ENCODE measurements at places on chromosomes 2 and 18. TPM values are rescaled to one million over a fixed set of nuclear protein-coding genes. Genes with fewer than 3 reads are reported as not detected.

- DNase-seq: no peak
Observed at GRCh38 chr2:218727502-218728165, 17.0 kb downstream of the TTLL4 start.

Gene AKAIN1
- not detected for total RNA-seq

Gene ATP6V1B1
- not detected for total RNA-seq

GRCh38 chr2:1991126-1991525 is 246.8 kb upstream of the PXDN start:
- no peak for DNase-seq

Gene UGT1A9
- not detected for total RNA-seq

Gene ACKR3
- 1.3 TPM for total RNA-seq

DNA sequence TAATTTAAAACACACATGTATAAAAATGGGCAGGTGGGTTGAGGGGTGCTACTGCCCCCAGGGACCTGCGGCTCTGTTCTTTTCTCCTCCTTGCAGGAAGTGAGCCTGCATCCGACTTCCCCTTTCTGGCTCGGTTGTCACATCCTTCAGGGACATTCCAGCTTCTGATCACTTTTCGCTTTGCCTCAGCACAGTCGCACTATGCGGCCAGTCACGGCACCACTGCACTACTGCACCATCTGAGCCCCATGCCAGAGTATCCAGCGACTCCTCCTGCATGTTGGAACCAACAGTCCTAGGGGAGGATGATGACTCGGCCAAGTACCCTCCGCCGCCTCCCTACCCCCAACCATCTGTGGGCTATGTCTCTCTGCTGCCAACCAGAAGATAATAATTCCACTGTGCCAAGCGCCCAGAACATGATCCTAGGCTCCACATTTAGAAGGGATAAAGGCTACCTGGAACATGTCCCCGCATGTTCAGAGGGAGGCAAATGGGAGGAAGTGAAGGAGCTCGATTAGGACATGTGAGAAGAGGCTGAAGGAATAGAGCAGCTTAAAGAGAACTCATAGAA is 17.6 kb downstream of the CDC42EP3 start:
- peak; percentile 13 for DNase-seq

- DNase-seq: peak; percentile 69
Observed at GRCh38 chr2:233413559-233414272, 59.4 kb downstream of the DGKD start.

DNA sequence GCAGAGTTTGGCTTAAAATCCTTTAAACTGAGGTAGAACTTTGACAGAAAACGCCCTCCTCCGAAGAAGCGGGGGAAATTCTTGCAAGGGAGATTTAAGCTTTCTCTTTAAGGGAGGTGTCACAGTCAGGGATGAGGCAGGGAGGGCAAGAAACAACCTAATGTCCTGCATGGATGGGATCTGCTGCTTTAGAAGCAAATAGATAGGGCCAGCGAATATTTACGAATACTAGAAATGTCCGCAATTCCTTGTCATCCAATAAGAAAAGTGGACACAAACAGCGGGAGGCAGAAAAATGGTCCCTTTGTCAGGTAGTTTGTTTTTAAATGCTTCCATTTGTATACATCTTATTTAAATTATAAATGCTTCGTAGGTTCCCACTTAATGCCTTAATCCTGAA is 12.0 kb downstream of the MEIS1 start:
- no peak for DNase-seq

DNA sequence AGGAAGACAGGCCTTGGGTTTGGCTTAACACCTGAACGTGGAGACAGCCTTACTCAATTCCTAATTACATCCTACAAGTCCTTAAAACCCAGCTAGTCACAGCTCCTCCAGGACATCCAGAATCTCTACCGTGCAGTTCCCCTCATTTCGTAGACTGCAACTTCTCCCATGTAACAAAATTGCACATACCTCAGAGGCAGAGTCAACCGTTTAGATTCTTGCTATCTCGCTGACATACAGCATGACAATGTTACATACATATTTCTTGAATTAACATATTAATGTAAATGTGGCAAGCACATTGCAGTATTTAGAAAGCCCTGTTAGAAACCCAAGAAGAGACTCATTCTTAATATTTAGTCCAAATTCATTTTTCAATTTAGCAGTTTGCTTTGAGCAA is 358.7 kb downstream of the SETBP1 start:
- no peak for DNase-seq

- no peak for DNase-seq
Observed at GRCh38 chr2:219856602-219857001, 229.2 kb downstream of the SLC4A3 start.

Gene SLC5A7
- not detected for total RNA-seq

- no peak for DNase-seq
Observed at GRCh38 chr2:51528156-51528555, 496.2 kb upstream of the NRXN1 start.

DNA sequence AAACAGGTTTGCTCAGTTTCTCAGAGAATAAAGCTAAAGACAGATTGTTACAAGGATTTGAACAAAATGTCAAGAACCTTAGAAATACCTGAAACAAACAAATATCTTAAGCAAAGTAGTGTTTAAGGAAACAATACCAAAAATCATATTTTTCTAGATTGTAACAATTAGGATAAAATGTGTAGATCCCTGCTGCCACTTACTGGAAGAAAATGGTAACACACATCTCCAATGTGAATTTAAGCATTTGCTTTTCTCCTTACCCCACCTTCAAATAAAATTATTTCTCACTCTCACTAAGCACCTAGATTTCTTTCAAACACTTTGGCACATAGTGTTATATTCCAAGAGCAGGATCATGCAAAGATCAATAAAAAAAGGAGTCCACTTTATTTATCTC is 34.9 kb downstream of the SUCLG1 start:
- DNase-seq: no peak

DNA sequence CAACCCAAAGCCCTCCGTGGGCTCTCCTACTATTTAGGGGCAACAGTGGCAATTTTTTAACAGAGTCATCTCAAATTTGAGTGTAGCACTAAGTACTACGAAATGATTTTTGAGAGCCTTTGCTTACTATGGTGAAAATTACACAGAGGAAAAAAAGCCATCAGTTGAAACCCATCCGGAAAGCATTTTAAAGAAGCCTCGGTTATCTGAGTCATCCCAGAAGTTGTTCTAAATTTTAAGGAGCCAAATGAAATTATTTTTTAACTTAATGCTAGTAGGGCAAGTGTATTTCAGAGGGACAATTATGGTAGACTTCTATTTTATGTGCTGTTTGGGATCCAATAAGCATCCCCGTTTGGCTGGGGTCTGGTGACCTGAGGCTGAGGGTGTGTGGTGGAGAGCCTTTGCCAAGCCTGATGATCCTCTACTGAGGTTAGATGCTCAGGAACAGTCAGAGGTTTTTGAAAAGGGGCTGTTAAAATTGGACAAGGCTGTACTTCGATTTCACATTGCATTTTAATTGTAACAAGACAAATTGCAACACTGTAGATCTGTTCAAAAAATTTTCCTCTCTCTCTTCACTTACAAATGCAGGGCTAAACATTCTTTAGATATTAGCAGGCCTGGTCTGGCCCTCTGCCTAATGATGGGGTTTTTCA is 47.0 kb downstream of the RAPGEF4 start:
- no peak for DNase-seq

Gene SKOR2
- not detected for total RNA-seq

Gene CLEC4F
- total RNA-seq: not detected

DNA sequence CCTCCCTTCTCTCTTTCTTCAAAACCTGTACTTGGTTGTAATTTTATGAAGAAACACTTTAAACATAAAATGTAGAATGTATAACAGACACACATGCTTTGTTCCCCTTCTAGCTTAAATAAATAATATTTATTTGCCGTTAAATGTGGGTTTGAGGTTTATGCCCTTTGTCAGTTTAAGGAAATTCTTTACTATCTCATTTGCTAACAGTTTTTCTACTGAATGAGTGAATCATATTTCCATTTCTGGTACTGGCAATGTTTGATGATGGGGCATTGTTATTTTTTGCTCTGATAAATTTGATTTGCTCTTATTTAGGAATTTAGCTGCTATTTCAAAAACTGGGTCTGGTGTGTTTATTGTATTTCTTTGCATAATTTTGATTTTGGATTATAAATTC is 555.6 kb downstream of the CCDC85A start:
- no peak for DNase-seq

DNA sequence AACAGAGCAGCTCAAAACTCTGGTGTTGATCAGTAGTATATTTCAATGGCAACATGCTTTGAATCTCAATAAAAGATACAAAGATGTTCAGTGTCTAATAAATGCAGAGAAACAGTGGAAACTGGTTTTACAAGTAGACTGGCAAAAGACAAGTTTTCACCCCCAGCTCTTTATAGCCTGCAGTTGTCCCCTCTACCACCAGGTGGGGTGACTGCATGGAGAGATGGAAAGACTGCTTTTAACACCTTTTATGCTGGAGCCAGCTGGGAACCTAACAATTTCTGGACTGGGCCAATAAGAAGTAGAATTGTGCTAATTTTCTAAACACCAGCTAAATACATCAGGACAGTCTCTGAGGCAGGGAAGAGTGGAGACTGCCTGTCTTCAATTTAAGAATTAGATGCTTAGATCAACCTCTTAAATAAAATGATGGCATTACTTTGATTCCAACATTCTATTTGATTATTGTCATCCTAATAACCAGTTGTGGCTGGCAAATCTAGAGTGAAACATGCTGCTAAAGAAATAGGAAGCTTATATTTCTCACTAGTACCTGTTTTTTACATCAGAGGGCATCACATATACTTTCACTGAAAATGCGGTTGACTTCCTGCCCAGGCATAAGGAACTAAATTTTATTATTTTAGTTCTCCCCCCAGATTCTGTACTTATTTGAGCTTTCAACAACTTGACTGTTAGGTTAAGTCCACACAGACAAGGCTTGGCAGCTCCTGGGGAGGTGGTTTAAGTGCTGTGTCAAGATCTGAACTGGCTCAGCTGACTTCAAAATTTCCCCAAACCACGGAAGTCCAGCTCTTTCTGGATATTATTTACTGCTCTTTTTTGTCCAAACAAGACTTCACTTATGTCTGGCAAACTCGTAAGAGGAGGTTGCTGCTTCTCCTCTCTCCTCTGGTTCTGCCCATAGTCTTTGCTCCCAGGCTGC is 140.5 kb downstream of the TPGS2 start:
- DNase-seq: peak; percentile 45

DNA sequence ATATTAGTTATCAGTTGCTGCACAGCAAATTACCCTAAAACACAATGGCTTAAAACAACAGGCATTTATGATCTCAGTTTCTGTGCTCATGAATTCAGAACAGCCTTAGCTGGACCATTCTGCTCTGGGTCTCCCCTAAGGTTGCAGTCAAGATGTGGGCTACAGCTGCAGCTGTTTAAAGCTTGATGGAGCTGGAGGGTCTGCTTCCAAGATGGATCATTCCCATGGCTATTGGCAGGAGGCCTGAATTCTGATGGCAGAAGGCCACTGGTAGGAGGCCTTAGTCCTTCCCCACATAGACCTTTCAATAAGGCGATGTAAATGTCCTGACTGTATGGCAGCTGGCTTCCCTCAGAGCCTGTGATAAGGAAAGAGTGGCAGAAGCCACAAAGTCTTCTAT is 118.6 kb upstream of the SERPINE2 start:
- no peak for DNase-seq

- DNase-seq: peak; percentile 50
Observed at GRCh38 chr2:106160786-106161261, 33.3 kb downstream of the UXS1 start.

Gene OXER1
- 0.16 TPM for total RNA-seq

GRCh38 chr2:209076151-209076550 is 347.7 kb upstream of the MAP2 start:
- no peak for DNase-seq

DNA sequence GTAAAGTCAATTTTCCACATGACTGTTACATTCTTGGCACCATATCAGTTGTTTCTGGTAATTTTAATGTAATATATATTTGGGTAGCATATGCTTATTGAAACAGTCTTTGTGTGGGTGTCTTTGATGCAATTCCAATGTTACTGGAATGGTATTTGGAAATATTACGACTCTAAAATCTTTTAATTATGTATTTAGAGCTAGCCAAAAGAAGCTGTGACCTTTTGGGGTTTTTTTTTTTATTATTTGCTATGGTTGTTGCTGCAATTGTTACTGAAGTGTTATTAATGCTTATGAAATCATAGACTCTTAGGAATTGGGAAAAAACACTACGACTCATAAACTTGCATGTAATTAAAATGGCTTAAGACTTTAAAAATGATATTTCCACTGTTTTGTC is 95.9 kb downstream of the AOX1 start:
- no peak for DNase-seq

DNA sequence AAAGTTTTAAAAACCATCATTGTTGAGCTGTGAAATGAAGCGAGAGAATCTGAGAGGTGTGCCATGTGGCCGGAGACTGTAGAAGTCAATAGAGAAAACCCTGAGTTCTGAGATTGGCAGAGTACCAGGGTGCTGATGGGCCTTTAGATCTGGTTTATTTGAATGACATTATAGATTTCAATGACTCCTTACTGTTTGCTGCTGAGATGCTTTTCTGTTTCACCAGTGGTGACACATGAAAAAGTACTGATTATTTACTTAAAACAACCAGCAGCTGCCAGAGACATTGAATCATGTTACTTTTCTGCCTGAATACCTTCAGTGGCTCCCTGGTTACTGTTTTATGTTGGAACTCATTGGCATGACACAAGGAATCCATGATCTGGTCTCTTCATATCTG is 602.7 kb upstream of the ZNF804A start:
- DNase-seq: no peak

Gene GCG
- not detected for total RNA-seq

Gene MAPK4
- not detected for total RNA-seq

Gene MYO5B
- total RNA-seq: 0.78 TPM

DNA sequence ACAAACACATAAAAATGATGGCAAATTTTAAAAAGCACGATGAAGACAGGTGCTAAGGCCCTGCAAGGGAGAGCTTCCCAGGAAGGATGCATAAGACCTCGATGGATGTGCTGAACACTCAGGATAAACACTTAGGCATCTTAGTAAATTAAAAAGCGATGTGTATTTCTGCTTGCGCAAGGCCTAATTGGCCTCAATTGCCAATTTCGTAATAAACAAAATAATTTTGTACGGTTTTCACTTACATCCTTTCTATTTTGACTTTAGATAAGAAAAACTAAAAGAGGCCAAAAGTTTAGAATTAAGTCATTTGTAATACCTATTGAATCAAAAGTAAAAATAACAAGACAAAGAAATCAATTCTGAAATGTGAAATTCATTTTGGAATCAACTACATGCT is 189.1 kb downstream of the TCF4 start:
- no peak for DNase-seq

DNA sequence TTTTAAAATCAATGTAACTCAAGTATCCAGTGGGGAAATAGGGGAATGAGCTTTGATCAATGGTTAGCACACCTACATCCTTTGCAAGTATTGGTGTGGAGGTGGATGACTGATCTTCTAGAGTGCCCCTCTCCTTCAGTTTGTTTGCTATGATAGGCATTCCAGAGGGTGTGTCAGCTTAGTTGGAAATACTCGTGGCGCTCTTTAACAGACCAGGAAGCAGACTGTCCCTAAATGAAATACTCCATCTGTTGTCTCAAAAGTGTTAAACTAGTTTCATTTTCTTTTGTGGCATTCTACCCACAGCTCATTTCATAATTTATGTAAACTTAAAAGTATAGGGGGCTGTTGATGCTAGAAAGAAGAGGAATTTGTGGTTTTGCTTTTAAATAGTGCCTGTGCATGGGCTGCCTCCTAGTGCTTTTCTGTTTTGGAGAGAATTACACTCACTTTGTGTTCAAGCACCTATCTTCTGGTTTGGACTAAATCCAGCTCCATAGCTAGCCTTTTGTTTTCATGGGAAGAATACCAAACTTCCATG is 66.2 kb downstream of the STAT1 start:
- DNase-seq: no peak

GRCh38 chr18:41761333-41762018 is 193.6 kb upstream of the PIK3C3 start:
- DNase-seq: no peak
